ENCODE measurements at places on chromosomes 1 and 21.

DNA sequence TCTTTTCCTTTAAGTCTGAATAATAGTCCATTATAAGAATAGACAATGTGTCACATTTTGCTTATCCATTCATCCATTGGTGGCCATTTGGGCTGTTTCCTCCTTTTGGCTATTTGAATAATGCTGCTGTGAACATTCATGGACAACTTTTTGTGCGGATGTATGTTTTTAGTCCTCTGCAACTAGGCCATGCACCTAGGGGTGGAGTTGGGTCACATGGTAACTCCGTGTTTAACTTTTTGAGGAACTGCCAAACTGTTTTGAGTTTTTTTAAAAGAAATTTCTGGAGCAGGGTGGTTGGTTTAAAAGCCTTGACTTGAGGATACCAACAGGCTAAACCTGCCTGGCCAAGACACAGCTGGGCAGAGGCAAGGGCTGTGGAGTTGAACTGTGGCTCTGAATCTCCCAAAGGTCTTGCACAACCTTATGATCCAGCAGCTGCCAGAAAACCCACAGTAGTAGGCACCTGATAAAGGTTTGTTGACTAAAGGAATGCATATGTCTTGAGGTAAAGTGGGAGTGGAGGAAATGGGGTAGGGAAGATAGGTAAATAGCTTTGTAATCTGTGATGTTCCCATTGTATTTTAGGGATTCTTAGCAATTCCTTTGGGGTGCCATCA, 5.6 kb upstream of the RPTN start:
- no peak for DNase-seq

DNA sequence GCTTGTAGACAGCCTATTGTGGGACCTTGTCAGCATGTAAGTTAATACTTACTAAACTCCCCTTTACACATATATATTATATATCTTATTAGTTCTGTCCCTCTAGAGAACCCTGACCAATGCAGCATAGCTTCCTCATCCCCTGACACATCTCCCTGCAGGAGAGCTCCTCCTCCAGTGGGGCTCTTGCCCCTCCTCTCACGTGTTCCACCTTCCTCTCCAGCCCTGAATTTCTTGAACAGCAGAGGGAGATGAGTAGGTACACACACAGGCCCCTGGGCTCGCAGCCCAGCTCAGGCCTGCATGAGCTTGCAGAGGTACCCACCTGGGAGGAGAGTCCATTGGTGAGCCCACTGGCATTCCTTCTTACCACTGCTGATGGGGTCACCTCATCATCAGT, 27.3 kb upstream of the GOLT1A start:
- DNase-seq: no peak

GRCh38 chr21:35197191-35197590, 148.1 kb upstream of the RUNX1 start:
- no peak for DNase-seq

GRCh38 chr1:8078176-8078671, 52.1 kb upstream of the ERRFI1 start:
- no peak for DNase-seq

DNA sequence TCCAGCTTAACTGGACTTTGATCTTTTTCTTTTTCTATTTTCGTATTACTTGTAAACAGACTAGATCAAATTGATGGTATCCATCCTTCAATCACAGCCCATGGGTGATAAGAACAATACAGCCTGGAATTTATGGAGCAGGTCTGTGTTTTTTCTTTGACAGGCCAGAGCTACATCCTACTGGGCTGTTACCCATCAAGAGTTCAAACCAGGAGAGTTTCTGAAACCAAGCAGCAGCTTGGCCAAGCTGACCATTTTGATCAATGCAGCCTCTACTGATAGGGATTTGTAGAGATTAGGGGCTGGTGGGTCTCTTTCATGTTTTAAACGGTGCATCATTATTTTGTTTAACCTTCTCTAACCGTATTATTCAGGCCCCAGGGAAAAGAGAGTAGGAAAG, 24.3 kb upstream of the CCDC190 start:
- no peak for DNase-seq

DNA sequence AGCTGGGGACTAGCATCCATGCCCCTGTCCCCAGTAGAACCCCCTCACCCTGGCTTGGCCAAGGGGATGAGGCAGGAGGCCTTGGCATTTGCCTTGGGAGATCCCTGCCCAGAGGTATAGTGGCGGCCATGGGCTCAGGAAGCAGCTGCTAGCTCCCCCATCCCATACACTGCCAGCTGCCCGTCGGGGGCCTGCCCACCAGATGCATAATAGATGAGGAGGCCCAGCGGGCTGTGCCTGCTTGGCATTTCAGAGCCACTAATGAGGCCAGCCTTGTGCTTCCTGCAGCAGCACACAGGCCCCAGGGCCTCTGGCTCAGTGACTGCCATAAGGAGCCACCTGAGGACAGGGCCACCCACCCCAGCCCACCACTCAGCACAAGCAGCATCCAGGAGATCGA, 23.6 kb downstream of the RAP1GAP start:
- no peak for DNase-seq

DNA sequence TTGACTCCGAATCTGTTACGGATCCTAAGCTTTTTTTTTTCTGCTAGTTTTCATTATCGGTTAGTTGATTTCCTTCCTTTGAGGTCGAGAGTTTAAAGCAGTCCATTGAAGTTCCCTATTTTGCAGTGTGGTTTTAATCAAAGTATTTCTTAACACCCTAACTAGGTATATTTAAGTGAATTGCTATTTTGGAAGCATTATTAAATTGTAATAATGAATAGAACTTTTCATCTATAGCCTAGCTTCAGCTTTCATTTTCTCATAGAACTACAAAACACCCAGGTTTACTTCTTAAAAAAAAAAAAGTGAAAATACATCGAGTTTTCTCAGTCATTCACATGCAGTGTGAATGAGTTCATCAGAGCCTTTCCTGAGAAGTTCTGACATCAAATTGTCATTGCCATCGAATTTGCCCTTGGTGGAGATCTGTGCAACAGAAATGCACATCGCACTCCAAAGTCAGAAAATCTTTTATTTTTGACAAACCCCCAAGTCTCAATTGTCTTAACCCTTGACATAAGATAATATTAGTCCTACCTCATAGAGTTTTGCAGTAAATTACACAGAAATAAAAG, 1.1 kb upstream of the LBR start:
- no peak for DNase-seq

DNA sequence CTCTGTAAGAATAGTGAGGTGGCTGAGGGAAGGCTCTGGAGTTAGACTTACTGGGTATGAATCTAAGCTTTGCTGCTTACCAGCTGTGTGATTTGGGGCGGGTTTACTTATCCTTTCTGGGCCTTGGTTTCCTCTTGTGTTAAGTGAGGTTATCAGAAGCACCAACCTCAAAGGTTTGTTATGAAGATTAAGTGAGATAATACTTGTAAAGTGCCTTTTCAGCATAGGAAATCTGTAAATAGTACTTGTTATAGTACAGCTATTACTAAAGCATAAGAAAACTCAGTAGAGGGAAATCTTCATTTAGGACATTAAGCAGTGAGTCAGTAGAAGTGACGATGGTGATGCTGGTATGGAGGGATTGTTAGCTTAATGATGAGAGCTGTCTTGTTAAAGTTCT, 12.1 kb downstream of the HHAT start:
- no peak for DNase-seq

- DNase-seq: no peak
Observed at GRCh38 chr1:172661107-172661506, 2.2 kb downstream of the FASLG start.

GRCh38 chr21:31042080-31042464, 3.8 kb upstream of the KRTAP19-8 start:
- no peak for DNase-seq

GRCh38 chr1:162302306-162303003, 74.2 kb downstream of the SPATA46 start:
- DNase-seq: no peak
